ACHN (cell line): ENCODE measurements at places on chromosomes 12 and 14.
A peak's percentile ranks its signal among the peaks of the same experiment; 100 is the strongest.

- DNase-seq: peak; percentile 41
Measured at GRCh38 chr12:109461049-109461845, 15.9 kb downstream of the KCTD10 start.

GRCh38 chr12:132300789-132301722 is 28.3 kb downstream of the GALNT9 start:
- DNase-seq: no peak

GRCh38 chr14:34766606-34767005 is 52.2 kb upstream of the CFL2 start:
- no peak for DNase-seq

DNA sequence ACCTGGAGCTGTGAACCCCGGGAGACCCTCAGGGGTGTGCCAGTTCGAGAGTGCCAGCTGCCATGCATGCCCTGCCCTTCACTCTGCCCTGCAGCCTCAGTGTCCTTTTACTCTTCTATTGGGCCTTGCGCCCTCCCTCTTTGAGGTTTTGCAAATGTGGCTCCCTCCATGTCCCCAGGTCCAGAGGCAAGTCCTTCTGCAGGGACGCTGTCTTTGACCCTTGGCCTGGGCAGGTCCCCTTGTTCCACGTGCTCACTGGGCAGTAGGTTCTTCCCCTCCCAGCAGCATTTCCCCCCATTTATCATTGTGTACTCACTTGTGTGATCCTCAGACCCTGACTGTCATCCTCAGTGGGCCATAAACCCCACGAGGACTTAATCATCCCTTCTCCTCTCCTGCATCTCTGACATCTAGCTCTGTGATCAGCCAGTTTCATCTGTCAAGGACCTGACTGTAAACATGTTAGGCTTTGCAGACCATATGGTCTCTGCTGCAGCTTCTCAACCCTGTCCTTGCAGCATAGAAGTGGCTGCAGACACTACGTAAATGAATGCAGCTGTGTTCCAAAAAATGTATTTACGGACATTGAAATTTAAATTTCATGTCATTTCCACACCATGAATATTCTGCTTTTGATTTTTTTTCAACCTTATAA is 36.6 kb downstream of the TSPAN9 start:
- no peak for DNase-seq
